Lower lobe of right lung (tissue), 2 donors: ENCODE measurements at places on chromosomes 2 and 18.

- no peak overlapping the region for H3K27ac ChIP-seq
- H3K27me3 ChIP-seq, result no peaks in the 10 kb centered on the region
- no peak for DNase-seq
- peaks cover 9% of the 10 kb centered on the region for H3K4me1 ChIP-seq
- H3K36me3 ChIP-seq, result no peaks in the 10 kb centered on the region
- no peak overlapping the region for H3K4me3 ChIP-seq
Measured at GRCh38 chr2:112153501-112153900, 15.3 kb downstream of the FBLN7 start.

- peak within 1 kb of the TSS; percentile 88 for H3K27ac ChIP-seq
- no peaks in the 10 kb centered on the region for H3K27me3 ChIP-seq
Measured at GRCh38 chr2:233059797-233060500, at the start of gene INPP5D. Gene INPP5D (plus strand): TSS chr2:233060342. CDS start chr2:233060479, 137 bp downstream.

DNA sequence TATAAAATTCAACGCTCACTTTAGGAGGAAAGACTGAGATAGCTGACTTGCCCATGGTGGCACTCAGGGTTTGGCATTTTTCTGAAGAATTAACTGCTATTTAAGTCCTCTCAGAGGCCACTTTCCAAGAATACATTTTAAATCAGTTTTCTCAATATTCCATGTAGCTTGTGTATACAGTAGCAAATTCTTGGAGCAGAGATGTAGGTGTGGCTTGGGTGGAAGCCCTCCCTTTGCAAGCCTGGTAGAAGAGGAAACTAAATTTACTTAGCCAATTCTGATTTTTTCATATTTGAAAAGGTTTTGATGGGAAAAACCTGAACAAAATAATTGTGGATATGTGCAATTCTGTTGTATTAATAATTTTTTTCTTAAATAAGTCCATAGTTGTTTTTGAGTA, 14.0 kb upstream of the ITGAV start:
- no peak for DNase-seq
- no peaks in the 10 kb centered on the region for H3K27me3 ChIP-seq
- H3K4me3 ChIP-seq, result no peak overlapping the region
- H3K27ac ChIP-seq, result no peak overlapping the region
- H3K36me3 ChIP-seq, result no peaks in the 10 kb centered on the region

DNA sequence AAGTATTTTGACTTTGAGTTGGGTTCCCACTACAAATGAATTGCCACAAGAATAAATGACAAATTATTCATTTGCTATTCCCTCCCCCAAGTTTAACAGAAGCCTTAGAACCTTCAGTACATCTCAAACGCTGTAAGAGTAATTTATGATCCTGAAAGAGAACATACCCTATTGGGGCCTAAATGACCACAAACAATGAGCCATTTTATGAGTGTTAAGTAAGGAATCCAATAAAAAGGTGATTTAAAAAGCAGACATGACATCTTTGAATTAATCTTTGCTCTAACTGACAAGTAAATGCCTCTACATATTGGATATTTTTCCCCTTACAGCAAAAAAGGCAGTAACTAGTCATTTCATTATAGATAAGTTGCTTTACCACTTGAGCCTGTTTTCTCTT, 136.9 kb downstream of the NRXN1 start:
- H3K27ac ChIP-seq, result no peak overlapping the region
- H3K4me3 ChIP-seq, result no peak overlapping the region
- H3K36me3 ChIP-seq, result no peaks in the 10 kb centered on the region
- H3K4me1 ChIP-seq, result no peaks in the 10 kb centered on the region
- no peak for DNase-seq
- H3K27me3 ChIP-seq, result no peaks in the 10 kb centered on the region

GRCh38 chr18:11572201-11572600, 37.2 kb upstream of the SLC35G4 start:
- no peak for DNase-seq
- no peaks in the 10 kb centered on the region for H3K27me3 ChIP-seq
- H3K27ac ChIP-seq, result no peak overlapping the region
- no peaks in the 10 kb centered on the region for H3K4me1 ChIP-seq
- H3K4me3 ChIP-seq, result no peak overlapping the region

DNA sequence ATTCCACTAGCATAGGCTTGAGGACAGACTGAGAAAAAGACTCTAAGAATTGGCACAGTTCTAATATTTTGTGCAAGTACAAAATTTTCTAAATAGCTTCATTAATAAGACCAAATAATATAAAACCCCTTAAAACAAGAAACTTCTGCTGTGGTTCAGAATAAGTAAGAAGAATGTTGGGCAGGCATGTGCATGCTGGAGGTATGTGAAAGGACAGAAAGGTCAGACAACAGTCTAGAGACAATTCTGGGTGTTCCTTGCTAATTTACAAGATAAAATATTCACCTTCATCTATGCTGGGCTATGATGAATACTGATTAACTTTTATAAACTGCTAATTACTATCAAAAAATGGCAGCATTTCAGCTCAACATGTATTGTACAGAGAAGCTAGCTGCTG, 14.9 kb downstream of the CEBPZOS start:
- peaks cover 78% of the 10 kb centered on the region for H3K36me3 ChIP-seq
- no peak overlapping the region for H3K27ac ChIP-seq
- no peak for DNase-seq
- H3K4me1 ChIP-seq, result no peaks in the 10 kb centered on the region
- H3K4me3 ChIP-seq, result no peak overlapping the region

GRCh38 chr2:223674998-223675609, 72.9 kb upstream of the SCG2 start:
- H3K4me3 ChIP-seq, result no peak overlapping the region
- H3K27me3 ChIP-seq, result no peaks in the 10 kb centered on the region
- H3K4me1 ChIP-seq, result no peaks in the 10 kb centered on the region

DNA sequence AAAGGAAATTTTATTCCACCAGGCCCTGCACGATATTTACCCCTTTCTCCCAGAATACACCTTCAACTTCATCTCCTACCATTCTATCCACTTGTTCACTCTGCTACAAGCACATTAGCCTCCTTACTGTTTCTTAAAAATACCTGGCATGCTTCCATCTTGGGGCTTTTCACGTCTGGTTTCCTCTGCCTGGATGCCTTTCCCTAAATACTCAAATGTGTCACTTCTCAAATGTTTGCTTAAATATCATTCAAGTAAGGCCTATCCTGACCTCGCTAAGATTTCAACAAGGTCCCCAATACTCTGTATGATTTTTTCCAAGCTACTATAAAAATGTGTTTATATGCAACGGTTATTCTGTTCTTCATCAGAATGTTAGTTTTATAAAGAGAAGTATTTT, 433.0 kb upstream of the CHAC2 start:
- H3K4me3 ChIP-seq, result no peak overlapping the region
- DNase-seq, result no peak
- H3K27ac ChIP-seq, result no peak overlapping the region
- H3K4me1 ChIP-seq, result no peaks in the 10 kb centered on the region
- no peaks in the 10 kb centered on the region for H3K27me3 ChIP-seq

- H3K4me1 ChIP-seq, result no peaks in the 10 kb centered on the region
- DNase-seq, result no peak
- no peaks in the 10 kb centered on the region for H3K36me3 ChIP-seq
- no peak overlapping the region for H3K4me3 ChIP-seq
- H3K27ac ChIP-seq, result no peak overlapping the region
Measured at GRCh38 chr2:1052771-1053191, 102.1 kb downstream of the SNTG2 start.
